Right hindlimb (tissue), 1 donor: ENCODE measurements at places on chromosomes 5 and 9.

DNA sequence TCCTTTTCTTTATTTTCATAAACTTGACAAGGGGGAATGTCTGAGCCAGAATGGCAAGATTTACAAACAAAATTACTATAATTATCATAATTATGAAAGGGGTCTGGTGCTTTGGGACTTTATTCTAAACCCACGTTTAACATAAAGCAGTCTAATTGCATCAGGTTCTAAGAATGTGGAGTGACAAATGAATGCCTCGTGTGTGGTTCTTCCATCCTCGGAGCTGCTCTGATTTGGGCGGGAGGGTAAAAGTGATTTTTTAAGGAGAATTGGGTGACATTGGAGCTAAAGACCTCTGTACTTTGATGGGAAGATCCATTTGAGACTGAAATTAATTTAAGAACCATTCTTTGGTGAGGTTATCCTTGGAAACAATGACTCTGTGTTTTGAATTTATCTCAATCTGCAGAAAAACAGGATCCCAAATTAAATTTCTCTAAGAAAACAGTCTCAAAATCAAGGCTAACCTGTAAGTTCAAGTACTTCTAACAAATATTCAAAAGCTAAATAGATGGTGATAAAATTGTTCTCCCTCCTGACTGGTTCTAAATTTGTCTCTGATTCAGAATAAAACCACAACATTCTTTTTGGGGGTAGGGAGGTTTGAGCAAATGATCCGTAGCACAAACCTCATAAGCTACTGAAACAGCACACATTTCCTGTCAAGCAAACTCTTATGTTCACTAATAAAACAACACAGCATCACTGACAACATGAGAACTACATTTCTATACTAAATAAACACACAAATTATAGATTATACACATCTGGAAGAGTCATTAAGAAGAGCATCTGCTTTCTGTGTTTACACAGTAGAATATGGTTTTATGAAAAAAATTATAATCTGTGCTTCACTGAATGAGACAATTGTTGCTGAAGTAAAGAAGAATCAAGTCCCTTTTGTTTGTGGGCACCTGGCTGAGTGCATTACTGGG lies 85.5 kb downstream of the DCP2 start:
- no peak for DNase-seq

- DNase-seq, result no peak
Observed at GRCh38 chr5:158120760-158121159, 261.8 kb upstream of the CLINT1 start.

- no peak for DNase-seq
Observed at GRCh38 chr5:174521449-174521848, 202.9 kb upstream of the MSX2 start.

DNA sequence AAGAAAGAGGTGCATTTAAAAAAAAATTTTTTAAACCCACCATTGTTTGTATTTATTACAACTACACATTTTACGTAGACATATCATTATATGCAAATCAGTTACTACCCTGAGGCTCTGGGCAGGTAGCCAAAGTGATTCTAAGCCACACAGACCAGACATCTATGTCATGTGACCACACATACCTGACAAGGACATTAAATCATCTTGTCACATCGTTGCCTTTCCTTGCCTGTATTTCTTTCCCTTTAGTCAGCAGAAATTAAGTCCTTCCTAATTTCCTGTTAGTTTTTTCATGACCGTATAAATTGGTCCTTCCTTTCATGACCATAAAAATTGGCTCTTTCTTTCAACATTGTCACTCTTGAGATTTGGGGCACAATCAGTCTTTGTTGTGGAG lies 134.2 kb upstream of the MARCHF11 start:
- DNase-seq, result no peak

DNA sequence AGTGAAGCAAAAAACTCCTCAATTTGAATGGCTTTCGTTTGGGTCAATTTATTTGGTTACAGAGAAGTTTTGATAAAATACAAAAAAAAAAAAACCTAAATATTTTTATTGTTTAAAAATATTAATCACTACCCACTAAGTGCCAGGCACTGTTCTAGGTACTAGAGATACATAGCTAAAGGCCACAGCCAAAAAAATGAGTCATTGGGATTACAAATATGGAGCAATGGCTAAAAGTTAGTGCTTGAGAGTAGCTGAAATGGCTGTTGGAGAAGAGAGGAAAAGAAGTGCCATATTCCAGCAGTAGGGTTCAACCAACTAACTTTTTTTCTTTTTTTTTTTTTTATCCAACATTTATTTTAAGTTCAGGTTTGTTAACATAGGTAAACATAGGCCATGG lies 130.1 kb upstream of the PTGER4 start:
- DNase-seq, result no peak

- DNase-seq, result no peak
Observed at GRCh38 chr5:161311146-161311708, 235.3 kb downstream of the GABRB2 start.

- peak; percentile 9 for DNase-seq
Observed at GRCh38 chr9:134629061-134629585, 12.5 kb upstream of the COL5A1 start.

- no peak for DNase-seq
Observed at GRCh38 chr5:177025101-177025601, 2.7 kb downstream of the ZNF346 start.

- DNase-seq, result no peak
Observed at GRCh38 chr9:91043811-91044175, 242.2 kb downstream of the SYK start.

- no peak for DNase-seq
Observed at GRCh38 chr5:9302218-9302617, 243.7 kb downstream of the SEMA5A start.

GRCh38 chr5:14801792-14802191 lies 69.8 kb downstream of the ANKH start:
- DNase-seq, result no peak

DNA sequence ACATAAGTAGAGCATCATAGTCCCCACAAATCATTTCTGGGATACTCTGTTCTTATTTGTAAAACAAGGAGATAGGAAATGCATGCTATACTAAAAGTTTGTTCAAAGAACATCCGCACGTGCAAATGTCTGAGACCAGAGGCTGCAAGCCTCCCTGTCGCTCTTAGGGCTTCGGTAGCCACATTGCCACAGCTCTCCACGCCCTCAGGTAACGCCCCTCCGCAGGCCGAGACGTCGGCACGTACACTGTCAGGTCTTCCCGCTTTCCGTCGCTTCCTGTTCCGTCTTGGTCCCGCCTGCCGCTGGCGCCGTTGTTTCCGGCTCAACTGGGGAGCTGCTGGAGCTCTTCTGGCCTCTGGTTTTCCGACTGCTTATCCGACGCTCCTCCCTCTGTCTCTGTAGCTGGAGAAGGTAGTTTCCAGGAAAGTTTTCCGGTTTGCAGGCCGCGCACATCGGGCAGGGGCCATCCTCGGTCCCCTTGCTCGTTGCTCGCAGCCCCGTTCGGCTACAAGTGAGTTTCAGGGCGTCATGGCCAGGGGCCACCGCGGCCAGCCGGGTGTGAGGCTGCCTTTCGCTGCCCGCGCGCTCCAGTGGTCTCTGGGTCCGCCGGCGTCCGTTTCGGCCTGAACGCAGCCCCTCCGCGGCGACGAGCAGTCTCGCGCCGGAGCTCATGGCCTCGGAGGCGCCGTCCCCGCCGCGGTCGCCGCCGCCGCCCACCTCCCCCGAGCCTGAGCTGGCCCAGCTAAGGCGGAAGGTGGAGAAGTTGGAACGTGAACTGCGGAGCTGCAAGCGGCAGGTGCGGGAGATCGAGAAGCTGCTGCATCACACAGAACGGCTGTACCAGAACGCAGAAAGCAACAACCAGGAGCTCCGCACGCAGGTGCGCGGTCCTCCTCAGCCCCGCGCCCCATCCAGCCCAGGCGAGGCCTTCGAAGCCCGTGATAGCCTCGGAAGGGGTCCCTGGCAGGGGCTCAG lies at the start of gene AGGF1:
Gene AGGF1, plus strand, starts transcription at position 308 of the 975 bp plus-strand sequence. Its CDS starts 363 bp downstream, at position 671.
- peak; percentile 96 for DNase-seq

- DNase-seq, result no peak
Observed at GRCh38 chr5:148988328-148988727, 74.5 kb downstream of the SH3TC2 start.

DNA sequence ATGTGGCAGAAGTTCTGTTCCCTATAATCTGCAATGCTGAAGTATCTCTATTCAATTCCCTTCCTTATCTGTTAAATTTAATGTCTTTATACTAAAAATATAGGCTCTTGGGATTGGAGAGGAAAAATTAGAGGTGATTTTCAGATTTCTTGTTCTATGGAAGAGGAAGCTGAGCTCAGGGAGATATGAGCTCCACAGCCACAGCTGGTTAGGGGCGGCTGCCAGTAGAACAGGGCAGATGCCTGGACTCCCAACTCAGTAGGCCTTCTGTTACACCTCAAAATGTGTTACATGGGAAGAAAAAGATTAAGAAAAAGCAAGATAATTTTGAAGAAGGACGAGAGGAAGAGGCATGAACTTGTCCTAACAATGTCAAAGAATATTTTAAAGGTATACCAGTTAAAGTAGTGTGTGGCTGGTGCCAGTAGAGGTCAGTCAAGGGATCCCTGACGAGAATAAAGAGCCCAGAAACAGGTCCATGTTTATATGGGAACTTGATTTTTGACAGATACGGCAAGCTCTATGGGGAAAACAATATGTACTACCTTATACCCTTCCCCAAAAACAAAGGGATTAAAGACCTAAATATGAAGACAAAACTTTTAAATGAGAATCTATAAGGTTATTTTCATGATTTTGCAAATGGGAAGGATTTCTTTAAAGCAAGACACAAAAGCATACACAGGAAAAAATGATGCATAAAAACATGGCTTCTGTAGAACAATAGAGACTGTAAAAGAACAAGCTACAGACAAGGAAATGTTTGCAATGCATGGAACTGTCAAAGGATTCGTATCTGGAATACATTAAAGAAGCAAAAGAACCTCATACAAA lies 28.7 kb downstream of the DNAJC21 start:
- no peak for DNase-seq

DNA sequence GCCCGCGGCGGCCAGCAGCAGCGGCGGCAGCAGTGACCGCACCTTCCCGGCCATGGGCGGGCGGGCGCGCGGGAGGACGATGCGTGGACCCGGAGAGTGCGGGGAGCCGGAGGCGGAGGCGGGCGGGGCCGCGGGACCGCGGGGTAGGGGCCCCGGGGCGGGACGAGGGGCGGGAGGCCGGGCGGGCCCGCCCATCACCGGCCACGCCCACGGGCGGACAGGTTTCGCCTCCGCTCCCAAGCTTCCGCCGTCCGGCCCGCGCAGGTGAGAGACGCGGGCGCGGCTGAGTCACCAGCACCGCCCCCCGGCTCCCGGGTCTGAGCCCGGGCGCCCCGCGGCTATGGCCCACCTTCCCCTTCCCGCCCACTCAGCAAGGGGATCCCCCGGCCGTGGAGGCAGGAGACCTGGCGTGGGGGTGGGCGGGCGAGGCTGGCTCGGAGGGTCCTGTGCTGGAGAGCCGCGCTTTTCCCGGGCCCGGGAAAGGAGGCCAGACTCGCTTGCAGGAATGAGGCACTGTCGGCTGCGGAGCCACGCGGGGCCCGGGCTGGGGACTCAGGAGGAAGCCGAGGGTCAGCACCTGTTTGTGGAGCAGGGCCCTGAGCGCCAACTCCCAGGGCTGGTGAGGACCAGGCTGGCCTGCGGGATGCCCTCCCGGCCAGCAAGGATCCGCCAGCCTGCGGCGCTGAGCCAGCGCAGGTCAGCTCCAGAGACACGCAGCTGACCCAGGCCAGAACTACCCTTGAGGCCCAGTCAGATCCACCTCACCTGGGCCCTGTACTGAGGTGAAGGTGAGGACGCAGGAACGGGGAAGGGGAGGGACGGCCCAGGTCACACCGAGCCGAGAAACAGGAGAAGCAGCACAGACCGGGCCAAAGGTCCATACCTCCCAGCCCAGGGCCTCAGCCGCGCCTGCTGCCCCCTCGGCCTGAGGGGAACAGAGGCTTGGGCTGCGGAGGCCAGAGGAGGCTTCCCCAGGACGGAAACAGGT lies at the start of gene ENTPD2:
Gene ENTPD2, minus strand, starts transcription at position 118 of the 988 bp plus-strand sequence. Its CDS starts 64 bp downstream, at position 54.
- no peak for DNase-seq

DNA sequence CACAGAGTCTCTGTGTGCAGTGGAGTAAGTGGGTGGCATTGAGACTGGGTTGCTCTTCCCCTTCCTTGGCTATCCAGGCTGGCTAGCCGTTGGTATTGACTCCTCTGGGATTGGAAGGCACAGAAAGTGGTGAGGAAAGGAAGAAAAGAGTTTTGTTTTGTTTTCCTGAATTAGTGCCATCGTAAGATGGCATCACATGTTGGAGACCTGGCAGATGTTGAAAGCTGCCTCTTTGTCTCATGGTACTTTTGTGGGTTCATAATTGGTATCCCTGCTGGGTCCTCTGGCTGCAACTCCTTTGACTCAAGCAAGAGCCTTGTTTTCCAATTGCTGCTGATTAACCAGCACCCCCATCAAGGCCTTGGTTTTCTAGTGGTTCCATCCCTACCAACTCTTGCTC lies 293.8 kb downstream of the PDE4D start:
- DNase-seq, result no peak

GRCh38 chr9:14869671-14870070 lies 40.6 kb downstream of the FREM1 start:
- no peak for DNase-seq

DNA sequence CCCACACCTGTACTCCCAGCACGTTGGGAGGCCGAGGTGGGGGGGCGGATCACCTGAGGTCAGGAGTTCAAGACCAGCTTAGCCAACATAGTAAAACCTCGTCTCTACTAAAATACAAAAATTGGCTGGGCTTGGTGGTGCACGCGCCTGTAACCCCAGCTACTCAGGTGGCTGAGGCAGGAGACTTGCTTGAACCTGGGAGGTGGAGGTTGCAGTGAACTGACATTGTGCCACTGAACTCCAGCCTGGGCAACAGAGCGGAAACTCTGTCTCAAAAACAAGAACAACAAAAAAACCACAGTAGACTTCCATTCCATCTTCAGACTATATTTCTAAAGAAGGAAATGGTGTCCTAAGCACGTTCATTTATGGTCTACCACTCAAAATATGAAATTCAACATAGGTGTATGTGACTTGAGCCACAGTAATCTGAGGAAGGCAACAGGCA lies 14.2 kb upstream of the SERINC5 start:
- DNase-seq, result no peak

- DNase-seq, result no peak
Observed at GRCh38 chr5:81212211-81212751, 20.8 kb upstream of the CKMT2 start.

DNA sequence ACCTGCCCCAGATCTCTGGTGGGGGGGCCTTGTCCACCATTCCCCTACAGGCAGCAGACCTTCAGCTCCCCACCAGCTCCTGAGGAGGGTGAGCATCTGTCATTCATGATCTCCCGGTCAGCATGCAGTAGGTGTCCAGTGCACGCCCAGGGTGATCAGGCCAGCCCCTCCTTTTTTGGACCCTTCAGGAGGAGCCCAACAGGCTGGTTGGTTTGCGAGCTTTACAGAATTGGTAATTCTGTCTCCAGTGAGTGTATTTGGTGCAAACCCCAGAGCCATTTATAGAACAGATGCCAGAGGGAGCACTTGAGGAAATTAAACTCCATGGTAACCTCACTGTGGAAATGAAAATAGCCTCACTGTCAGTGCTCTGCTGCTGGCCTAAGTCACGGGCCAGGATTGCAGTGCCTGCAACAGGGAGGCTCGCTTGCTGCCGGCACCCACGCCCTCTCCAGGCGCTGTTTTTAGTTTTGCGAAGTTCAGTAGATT lies 23.4 kb downstream of the WNK2 start:
- peak; percentile 87 for DNase-seq

DNA sequence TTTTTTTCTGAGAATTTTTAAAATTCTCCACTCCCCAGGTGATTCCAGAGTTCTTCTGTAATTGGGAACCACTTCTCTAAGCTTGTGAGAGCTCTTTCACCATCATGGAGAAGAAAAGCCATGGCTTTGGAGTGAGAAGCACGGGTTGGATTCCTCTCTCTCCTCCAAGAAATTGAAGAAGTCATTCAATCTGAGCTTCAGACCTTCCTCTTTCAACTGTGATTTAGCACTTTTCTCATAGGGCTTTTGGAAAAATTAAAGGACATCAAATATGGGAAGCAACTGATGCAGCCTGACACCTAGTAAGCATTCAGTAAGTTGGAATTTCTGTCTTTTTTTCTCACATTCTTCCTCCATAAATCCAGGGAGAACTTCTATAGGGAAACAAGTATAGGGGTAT lies 580.4 kb upstream of the KLF4 start:
- no peak for DNase-seq
